T47D (cell line): ENCODE measurements at places on chromosomes 7 and 10.

GRCh38 chr7:150585199-150585598, 18.0 kb downstream of the GIMAP4 start:
- DNase-seq, result no peak

- DNase-seq, result no peak
These were observed 214.2 kb upstream of the BMPER start for GRCh38 chr7:33691180-33691579.

- no peak for DNase-seq
These were observed 29.7 kb downstream of the ZFAND2A start for GRCh38 chr7:1130021-1130990.

GRCh38 chr7:27161214-27161720, 4.1 kb downstream of the HOXA9 start:
- DNase-seq, result no peak

DNA sequence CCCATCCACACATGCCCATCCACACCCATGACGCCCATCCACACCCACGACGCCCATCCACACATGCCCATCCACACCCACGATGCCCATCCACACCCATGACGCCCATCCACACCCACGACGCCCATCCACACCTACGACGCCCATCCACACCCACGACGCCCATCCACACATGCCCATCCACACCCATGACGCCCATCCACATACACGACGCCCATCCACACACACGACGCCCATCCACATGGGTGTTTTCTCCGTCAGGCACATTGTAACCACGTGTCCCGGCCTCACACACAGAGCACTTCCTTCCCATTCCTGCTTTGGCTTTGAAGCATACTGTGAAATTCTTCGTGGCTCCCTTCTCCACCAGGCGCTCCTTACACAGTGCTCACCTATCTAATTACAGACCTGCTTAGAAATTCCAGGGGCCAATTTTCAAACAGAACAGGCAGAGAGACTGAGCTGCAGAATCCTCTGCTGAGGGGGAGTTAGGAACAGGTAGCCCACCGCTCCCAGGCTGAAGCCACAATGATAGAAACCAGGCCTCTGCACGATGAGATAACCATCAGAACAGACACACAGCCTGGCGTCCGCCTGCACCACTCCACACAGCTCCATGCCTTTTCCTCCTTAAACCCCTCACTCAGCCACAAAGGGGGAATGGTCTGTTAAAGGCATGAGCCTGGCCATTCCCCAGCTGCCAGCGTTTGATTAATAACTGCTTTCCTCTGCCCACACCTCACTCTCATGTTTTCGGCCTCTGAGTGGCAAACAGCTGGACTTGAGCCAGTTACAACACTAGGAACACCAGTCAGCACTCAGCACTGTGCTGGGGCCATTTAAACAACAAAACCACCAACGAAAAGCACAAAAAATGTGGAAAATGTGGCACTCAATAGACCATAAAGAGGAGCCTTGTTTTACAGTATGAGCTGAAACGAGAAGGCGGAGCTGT, 501.6 kb downstream of the PTPRN2 start:
- no peak for DNase-seq

- peak; percentile 85 for DNase-seq
These were observed 202.8 kb downstream of the IPMK start for GRCh38 chr10:58064714-58065528.

DNA sequence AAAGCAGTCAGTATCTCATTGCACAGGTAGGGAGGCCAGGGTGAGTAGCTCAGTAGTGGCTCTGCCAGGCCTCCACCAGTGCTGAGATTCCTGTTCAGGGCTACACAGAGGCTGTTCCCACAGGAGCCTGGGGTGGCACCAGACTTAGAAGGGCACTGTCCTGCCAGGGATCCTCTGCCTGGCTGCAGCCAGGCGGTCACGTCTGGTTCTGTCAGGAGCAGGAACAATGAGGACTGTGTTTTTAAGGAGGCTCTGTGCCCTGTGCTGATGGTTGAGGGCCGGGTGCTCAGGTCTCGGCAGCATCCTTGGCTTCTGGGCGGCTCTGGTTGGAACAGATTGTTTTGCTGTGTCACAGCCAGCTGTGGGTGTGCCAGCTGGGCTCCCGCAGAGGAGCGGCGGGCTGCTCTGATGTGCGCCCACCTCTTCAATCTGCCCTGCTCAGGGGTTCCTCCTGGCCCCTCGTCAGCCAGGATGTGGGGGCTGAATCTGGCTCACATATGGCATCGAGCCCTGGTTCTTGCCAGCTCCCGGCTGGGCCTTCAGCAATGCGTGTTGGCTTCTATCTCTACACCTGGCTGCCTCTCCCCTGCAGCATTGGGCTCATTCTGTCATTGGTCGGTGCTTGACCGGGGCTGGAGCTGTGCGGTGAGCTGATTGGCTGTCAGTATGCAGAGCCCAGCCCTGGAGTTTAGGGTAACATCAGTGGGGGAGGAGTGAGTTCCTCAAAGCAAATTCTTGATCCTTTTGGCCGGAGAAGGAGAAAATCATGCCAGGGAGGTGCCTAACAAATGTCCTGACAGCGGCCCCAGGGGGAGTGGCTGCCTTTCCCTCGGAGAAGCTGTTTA, 41.2 kb downstream of the TACR2 start:
- peak; percentile 95 for DNase-seq

DNA sequence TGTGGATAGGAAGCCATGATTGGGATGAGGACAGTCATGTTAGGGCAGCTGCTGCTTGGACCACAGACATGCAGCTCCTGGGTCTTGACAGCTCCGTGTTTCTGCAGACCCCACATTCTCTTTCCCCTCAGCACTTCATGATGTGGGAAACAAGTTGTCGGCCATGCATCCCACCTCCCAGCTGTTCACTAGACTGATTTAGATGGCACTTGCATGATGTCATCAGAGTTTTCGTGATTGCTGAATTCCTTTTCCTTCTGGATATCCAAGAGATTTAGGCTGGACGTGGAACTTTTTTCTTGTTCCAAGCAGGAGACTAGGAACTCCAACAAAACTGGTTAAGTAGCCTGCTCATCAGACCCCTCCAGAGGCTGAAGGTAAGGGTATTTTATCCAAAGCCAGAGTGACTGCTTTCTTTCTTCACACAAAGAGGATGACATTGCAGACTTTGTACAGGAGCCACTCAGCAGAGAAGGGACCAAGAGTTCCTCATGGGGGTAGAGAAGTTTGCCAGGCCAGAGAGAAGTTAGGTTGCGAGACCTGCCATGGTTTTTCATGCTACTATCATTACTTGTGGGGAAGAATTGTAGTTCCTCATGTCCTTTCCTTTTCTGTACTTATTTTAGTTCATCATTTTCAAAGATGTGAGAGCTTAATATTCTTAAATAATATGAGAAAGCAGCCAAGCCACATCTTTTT, 117.7 kb upstream of the GJD4 start:
- DNase-seq, result no peak

DNA sequence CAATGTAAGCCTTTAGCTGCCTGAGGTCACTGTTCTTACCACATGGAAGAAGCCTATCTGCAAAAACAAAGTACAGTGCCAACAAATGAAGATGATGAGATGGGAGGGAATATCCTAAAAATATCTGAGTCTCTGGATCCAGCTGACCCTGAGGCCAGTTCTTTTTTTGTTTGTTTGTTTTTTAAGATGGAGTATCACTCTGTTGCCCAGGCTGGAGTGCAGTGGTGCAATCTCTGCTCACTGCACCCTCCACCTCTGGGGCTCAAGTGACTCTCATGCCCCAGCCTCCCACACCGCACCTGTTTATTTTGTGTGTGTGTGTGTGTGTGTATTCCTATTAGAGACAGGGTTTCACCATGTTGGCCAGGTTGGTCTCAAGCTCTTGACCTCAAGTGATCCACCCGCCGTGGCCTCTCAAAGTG, 44.9 kb downstream of the HYCC1 start:
- DNase-seq, result no peak

DNA sequence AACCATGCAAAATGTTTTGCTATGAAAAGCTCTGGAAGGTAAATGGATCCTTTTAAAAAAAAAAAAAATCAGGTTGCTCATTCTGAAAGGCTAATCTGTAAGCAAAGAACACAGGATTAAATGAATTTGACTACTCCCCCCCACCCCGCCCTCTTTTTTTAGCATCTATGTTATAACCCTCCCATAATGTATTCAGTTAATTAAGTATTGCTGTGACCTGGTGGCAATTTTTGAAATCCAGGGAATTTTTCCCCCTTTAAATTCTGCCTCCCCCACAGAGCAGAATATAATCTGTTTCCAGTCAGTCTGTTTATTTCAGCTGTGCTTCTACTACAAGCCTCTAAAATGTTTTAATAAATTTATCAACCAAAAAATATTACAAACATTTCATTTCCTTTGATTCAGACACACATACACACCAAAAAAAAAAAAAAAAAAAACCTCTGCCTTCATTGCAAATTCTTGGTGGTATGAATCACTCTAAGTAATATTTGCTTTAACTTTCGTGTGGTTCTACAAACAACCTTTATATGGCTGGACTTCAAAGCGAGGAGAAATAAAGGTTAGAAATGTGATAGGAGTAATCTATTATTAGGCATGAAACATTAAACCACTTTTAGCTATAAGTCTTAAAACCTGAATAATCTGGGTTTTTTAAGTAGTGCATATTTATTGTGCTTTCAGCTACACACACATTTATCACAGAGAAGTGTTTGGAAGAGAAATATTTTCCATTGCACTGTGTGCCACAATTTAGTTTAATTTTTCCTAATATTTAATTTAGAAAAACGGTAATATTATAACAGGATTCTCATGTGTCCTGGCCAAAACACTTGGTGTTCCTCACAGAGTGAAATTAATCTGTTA, 64.4 kb upstream of the ARID5B start:
- no peak for DNase-seq

- no peak for DNase-seq
These were observed 60.1 kb upstream of the ARID5B start for GRCh38 chr10:61841338-61841875.

- no peak for DNase-seq
These were observed 162.2 kb downstream of the IMMP2L start for GRCh38 chr7:111400088-111400487.

GRCh38 chr10:111887266-111887665, 296.3 kb downstream of the GPAM start:
- DNase-seq, result no peak

DNA sequence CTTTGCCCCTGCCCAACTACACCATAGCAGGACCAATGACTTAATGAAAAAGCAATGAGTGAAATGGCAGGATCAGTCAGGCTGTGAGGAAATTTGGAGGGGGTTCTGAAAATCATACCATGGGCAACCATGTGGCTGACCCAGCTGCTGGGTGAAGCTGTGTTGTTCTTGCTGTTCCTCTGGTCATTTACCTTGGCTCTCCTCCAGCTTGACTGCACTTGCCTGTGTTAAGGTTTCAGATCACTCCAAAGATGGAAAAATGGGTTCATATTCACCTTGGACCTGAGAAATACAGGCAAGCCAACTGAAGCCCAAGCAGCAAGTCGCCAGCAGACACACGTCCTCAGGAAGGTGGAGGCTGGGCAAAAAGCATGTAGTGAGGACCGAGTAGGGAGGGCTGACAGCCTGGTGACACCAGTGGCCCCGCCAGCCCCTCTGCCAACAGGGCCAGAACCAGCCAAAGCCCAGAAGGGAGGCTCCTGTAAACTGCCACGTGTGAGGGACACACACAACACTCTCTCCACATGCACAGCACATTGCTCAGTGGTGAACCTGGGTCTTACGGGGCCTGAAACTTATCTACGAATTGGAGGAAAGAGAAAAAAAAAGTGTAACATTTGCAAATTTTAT, 40.1 kb downstream of the PARP12 start:
- no peak for DNase-seq

GRCh38 chr7:141142058-141142457, 68.2 kb downstream of the TMEM178B start:
- no peak for DNase-seq

DNA sequence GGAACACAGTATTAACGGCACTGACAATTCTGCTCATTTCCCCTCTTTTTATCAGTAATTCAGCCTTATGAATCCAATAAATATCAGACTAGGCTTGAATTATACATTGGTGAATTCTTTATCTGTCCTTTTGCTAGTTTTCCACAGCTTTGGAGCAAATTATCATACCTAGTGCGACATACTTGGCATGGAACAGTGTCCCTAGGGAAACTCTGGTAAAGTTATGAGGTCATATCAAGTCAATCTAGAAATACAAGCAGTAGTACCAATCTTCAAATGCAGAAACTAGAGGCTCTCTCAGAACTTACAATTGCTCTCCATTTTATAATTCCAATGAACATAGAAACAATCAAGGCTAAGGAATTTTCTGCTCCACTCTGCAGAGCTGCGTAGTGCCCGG, 449.3 kb upstream of the NPVF start:
- DNase-seq, result peak; percentile 45

- no peak for DNase-seq
These were observed 78.5 kb downstream of the ZRANB1 start for GRCh38 chr10:125020386-125020785.
